ENCODE measurements at places on chromosomes 7 and 10. TPM values are rescaled to one million over a fixed set of nuclear protein-coding genes. Genes with fewer than 3 reads are reported as not detected.

- no peak for DNase-seq
These were observed 17.8 kb upstream of the MTPAP start for GRCh38 chr10:30366829-30367228.

- no peak for DNase-seq
These were observed 83.1 kb downstream of the GRK5 start for GRCh38 chr10:119290301-119291048.

DNA sequence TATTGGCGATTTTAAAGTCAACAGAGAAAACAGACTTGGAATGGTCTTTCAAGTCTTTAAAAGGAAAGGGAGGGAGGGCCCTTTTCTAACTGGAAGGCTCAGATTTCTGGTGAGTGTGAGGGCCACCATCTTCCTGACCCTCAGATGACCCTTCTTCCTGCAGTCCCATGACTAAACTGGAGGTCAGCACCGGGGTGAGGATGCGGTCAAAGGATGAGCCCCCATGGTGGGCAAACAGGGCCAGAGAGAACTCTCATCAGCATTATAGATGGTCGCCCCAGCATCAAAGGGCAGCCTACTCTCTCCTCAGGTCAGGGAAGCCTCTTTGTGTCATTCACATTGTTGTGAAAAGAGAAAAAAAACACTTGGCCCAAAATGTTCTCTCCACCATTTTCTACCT lies 219.2 kb downstream of the LRMDA start:
- no peak for DNase-seq

- no peak for DNase-seq
These were observed 74.4 kb upstream of the LSM8 start for GRCh38 chr7:118109607-118110006.

GRCh38 chr7:33066771-33067170 lies 4.2 kb upstream of the NT5C3A start:
- DNase-seq: no peak

- no peak for DNase-seq
These were observed 44.6 kb upstream of the TES start for GRCh38 chr7:116165717-116166116.

DNA sequence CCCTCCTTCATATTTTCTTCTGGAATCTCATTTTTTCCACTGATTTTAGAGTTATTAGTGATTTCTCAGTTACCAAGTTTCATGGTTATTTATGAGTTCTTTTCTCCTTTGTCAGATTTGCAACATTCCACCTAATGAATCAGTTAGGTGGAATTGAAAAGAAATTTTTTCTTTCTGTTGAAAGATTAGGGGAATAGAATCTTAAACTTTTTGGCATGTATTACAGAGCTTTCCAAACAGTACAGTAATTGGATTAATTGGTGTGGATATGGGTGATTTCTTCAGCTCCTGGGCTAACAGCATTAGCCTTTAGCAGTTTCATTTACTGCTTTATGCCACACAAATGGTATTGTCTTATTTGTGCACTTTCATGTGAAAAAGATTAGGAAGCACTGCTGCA lies 17.0 kb downstream of the STAM start:
- DNase-seq: no peak

- no peak for DNase-seq
These were observed 49.0 kb upstream of the MTPN start for GRCh38 chr7:136026209-136026608.

DNA sequence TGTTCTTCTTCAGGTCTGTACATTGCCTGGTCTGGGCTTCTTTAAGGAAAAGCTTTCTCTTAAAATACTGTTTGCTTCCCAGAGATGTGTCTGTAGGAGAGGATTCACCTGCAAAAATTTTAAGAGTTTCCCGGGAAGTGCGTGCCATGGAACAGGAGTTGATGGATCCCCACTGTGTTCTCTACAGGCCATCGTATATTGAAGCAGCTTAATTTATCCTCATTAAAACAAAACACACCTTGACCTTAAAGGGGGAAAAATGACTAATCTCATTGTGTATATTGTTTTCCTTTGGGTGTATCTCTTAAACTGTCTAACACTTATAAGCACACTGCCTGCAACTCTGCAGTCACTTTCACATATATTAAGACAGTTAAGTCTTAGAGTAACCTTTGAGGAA lies 111.4 kb downstream of the ST7 start:
- DNase-seq: no peak

DNA sequence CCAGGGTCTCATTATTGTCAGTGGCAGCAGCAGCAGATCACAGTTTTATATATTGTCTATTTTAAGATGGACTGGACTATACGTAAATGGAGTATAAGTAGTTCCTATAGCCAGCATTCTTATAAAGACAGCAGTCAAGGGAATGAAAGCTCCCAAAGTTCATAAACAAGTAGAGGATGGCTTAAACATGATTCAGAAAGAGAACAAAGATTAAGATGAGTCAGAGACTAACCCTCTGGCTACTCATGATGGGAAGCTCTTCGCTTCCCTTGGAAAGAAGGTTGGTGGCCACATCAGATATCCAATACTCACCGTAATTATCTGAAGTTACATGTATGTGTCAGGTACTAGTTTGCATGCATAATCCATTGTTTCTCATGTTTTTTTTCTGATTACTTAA lies 277.0 kb downstream of the INHBA start:
- no peak for DNase-seq

DNA sequence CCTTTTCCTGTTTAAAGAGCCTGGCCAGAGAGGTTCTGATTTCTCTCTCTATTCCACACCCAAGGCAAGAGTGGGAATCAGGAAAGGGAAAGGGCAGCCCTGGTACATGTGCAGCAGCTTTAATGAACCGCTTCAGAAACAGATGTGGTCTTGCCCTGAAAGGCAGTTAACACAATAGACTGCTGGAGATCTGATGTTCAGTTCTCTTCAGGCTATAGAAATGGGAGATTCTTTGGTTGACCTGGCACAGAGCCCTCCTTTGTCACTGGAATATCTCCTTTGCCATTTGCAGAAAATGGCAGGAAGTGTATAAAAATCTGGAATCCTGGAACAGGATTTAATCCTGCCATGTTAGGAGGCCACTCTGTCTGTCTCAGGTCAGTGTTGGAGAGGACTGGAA lies 36.3 kb upstream of the EXOC6 start:
- DNase-seq: peak; percentile 60

- DNase-seq: peak; percentile 92
These were observed 10.9 kb upstream of the HSPB1 start for GRCh38 chr7:76291351-76292212.

GRCh38 chr10:10730471-10731043 lies 287.1 kb upstream of the CELF2 start:
- no peak for DNase-seq

DNA sequence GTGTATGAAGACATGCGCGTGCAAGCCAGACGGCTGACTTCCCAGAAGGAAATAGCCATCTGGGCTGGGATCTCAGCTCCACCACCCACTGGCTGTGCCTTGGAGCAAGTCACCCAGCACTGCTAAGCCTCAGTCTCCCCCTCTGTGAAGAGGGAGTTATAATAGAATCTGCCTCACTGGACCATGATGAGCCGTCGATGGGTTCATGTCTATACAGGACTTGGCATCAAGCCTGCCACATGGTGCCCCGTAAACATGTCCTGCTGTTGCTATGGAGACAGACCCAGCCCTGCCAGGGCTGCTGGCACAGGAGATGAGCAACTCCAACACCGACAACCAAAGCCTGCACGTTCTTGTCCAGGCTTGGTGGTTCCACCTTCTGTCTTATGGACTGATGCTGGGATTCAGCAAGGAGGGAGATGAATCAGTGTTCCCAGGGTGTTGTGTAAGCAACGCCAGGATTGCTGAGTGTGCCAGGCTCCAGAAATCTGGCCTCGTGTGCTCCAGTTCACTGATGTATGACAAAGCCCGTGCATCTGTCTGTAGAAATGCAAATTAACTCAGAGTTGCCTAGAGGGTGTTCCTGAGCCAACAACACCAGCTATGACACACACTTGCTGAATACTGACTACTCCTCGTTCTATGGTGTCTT lies 5.6 kb downstream of the GPR15LG start:
- DNase-seq: peak; percentile 74

- no peak for DNase-seq
These were observed 256.3 kb upstream of the MAGI2 start for GRCh38 chr7:79709574-79710409.

DNA sequence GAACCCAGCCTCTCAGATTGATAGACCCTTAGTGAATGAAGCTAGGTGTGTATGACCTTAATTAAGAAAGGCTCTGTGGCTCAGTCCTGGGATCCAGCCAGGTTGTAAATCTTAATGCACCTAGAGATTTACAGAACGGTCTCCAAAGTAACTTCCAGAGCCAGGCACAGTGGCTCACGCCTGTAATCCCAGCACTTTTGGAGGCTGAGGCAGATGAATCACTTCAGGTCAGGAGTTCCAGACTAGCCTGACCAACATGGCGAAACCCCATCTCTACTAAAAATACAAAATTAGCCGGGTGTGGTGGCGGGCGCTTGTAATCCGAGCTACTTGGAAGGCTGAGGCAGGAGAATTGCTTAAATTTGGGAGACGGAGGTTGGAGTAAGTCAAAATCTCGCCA lies 24.3 kb downstream of the CALHM2 start:
- no peak for DNase-seq

- no peak for DNase-seq
These were observed 50.4 kb upstream of the FAM3C start for GRCh38 chr7:121446526-121446925.

GRCh38 chr10:5581670-5582566 lies 57.2 kb downstream of the CALML3 start:
- no peak for DNase-seq

DNA sequence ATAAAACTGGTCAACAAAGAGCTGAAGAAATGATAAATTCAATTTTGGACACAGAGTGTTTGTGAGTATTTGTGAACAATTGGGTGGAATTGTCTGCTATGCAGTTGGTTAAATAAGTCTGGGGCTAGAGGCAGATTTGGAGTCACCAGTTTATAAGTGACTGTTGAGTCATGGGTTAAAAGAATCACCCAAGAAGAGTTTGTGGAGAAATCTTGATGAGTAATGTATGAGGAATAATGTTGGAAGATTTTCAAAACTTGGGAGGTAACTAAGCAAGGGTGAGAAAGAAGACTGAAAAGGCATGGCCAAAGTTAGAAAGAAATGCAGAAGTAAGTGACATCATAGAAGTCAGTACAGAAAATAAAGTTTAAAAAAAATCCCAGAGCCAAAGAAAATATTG lies 750.7 kb downstream of the MAGI2 start:
- no peak for DNase-seq

GRCh38 chr10:93718937-93719725 lies 16.7 kb upstream of the FRA10AC1 start:
- no peak for DNase-seq

- DNase-seq: no peak
These were observed 231.2 kb downstream of the SNX13 start for GRCh38 chr7:17709127-17709526.

- no peak for DNase-seq
These were observed 116.6 kb downstream of the KLF6 start for GRCh38 chr10:3668276-3668965.

Gene COL26A1
- polyA plus RNA-seq: 0.05 TPM

Gene UCN3
- not detected for polyA plus RNA-seq

Gene VIPR2
- 0.02 TPM for polyA plus RNA-seq

Gene TMEM130
- 1.2 TPM for polyA plus RNA-seq

Gene PRKCQ
- polyA plus RNA-seq: 0.18 TPM

Gene OAT
- polyA plus RNA-seq: 97.6 TPM

Gene NCF1
- 0.05 TPM for polyA plus RNA-seq

Gene FAM131B
- 43.6 TPM for polyA plus RNA-seq
